ENCODE measurements at places on chromosomes 2 and 18. TPM values are rescaled to one million over a fixed set of nuclear protein-coding genes. Genes with fewer than 3 reads are reported as not detected.
A peak's percentile ranks its signal among the peaks of the same experiment; 100 is the strongest.

GRCh38 chr2:45595721-45596435 is 15.2 kb downstream of the SRBD1 start:
- peak; percentile 40 for DNase-seq
- H3K4me3 ChIP-seq = no peak overlapping the region
- H3K36me3 ChIP-seq = peaks cover 39% of the 10 kb centered on the region
- H3K27me3 ChIP-seq = no peaks in the 10 kb centered on the region

GRCh38 chr2:27942612-27943547 is 52.4 kb downstream of the BABAM2 start:
- no peaks in the 10 kb centered on the region for H3K4me1 ChIP-seq
- no peak for DNase-seq
- H3K27me3 ChIP-seq = no peaks in the 10 kb centered on the region
- H3K36me3 ChIP-seq = no peaks in the 10 kb centered on the region
- no peak overlapping the region for H3K4me3 ChIP-seq

DNA sequence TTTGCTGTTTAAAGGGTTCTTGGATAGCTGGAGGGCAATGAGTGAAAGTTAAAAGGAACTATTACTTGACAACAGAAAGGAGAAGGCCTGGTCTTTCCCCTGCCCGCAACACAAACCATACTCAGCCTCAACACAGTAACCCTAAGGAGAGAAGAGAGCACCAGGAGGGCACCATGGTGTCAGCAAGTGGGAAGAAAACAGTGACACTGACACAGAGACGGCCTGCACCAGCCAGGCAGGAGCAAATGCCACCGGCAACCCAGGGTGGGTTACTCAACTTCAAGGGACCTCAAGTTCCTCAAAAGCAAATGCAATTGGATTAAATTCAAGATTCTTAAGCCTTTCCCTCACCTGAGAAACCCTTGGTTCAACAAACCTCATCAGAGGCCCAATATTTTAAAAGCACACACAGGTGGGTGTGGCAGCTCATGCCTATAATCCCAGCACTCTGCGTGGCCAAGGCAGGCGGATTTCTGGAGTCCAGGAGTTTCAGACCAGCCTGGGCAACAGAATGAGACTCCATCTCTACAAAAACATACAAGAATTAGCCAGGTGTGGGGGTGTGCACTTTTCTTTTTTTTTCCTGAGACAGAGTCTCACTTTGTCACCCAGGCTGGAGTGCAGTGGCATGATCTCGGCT is 52.3 kb downstream of the TFCP2L1 start:
- no peaks in the 10 kb centered on the region for H3K36me3 ChIP-seq
- no peak overlapping the region for H3K27ac ChIP-seq
- H3K27me3 ChIP-seq = no peaks in the 10 kb centered on the region
- H3K4me1 ChIP-seq = no peaks in the 10 kb centered on the region
- DNase-seq = no peak
- H3K4me3 ChIP-seq = no peak overlapping the region

- no peak for DNase-seq
- no peak overlapping the region for H3K27ac ChIP-seq
- no peak overlapping the region for H3K4me3 ChIP-seq
- H3K4me1 ChIP-seq = no peaks in the 10 kb centered on the region
- no peaks in the 10 kb centered on the region for H3K27me3 ChIP-seq
Measured at GRCh38 chr2:239431536-239431935, 30.7 kb upstream of the HDAC4 start.

- peaks cover 2% of the 10 kb centered on the region for H3K36me3 ChIP-seq
- H3K27ac ChIP-seq = no peak overlapping the region
- no peaks in the 10 kb centered on the region for H3K4me1 ChIP-seq
- H3K27me3 ChIP-seq = no peaks in the 10 kb centered on the region
Measured at GRCh38 chr18:31876707-31877106, 66.2 kb downstream of the TRAPPC8 start.

GRCh38 chr2:110764931-110765330 is 32.6 kb downstream of the ACOXL start:
- H3K4me3 ChIP-seq = no peak overlapping the region
- no peaks in the 10 kb centered on the region for H3K4me1 ChIP-seq
- H3K27ac ChIP-seq = no peak overlapping the region
- DNase-seq = no peak

GRCh38 chr18:46711444-46711863 is 45.4 kb downstream of the ST8SIA5 start:
- no peaks in the 10 kb centered on the region for H3K27me3 ChIP-seq
- peak; percentile 64 for DNase-seq
- peaks cover 7% of the 10 kb centered on the region for H3K4me1 ChIP-seq
- H3K4me3 ChIP-seq = no peak overlapping the region

- no peak overlapping the region for H3K4me3 ChIP-seq
- H3K4me1 ChIP-seq = no peaks in the 10 kb centered on the region
- DNase-seq = no peak
- no peaks in the 10 kb centered on the region for H3K36me3 ChIP-seq
Measured at GRCh38 chr2:108949316-108950239, 39.4 kb downstream of the EDAR start.

DNA sequence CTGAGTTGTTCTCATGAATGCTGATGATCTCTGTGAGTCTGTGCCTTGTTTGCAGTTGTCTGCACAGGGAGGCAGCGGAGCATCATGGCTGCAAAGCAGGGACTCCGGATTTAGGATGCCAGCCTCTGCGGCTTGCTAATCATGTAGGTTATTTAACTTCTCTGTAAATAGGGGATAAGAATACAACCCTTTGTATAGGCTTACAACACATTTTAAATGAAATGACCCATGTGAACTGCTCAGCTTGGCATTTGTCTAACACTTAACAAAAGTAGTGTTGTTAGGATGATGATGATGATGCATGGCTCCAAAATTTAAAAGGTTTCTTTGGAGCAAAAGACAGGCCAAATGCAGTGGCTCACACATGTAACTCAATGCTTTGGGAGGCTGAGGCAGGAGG is 19.4 kb downstream of the DYTN start:
- H3K27me3 ChIP-seq = peaks cover 13% of the 10 kb centered on the region
- no peak overlapping the region for H3K27ac ChIP-seq
- H3K4me1 ChIP-seq = no peaks in the 10 kb centered on the region
- no peak for DNase-seq

GRCh38 chr2:173248381-173248780 is 106.3 kb upstream of the CDCA7 start:
- no peak overlapping the region for H3K4me3 ChIP-seq
- H3K27me3 ChIP-seq = no peaks in the 10 kb centered on the region
- no peaks in the 10 kb centered on the region for H3K36me3 ChIP-seq
- no peaks in the 10 kb centered on the region for H3K4me1 ChIP-seq
- no peak for DNase-seq

DNA sequence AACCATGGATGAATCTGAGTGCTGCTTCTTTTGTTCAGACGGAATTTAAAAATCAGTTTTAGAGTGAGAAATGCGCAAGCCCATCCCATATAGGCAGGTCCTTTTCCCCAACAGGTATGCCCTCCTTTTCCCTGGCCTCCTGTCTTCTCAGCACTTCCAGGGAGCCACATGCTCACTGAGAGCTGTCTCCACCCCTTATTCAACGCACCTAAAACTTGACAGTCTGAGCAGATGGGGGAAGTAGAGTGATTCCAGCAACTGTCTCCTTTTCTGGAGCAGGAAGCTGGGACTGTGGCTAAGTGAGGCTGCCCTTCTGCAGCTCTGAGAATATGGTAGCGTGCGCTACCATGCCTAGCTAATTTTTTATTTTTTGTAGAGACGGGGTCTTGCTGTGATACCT is 53.1 kb upstream of the NOSTRIN start:
- H3K4me1 ChIP-seq = peaks cover 9% of the 10 kb centered on the region
- no peaks in the 10 kb centered on the region for H3K36me3 ChIP-seq
- no peak for DNase-seq
- H3K27ac ChIP-seq = no peak overlapping the region
- H3K4me3 ChIP-seq = no peak overlapping the region
- no peaks in the 10 kb centered on the region for H3K27me3 ChIP-seq

GRCh38 chr2:221962186-221962585 is 336.6 kb downstream of the PAX3 start:
- no peak overlapping the region for H3K27ac ChIP-seq
- no peaks in the 10 kb centered on the region for H3K4me1 ChIP-seq
- H3K4me3 ChIP-seq = no peak overlapping the region
- no peak for DNase-seq
- H3K27me3 ChIP-seq = no peaks in the 10 kb centered on the region

DNA sequence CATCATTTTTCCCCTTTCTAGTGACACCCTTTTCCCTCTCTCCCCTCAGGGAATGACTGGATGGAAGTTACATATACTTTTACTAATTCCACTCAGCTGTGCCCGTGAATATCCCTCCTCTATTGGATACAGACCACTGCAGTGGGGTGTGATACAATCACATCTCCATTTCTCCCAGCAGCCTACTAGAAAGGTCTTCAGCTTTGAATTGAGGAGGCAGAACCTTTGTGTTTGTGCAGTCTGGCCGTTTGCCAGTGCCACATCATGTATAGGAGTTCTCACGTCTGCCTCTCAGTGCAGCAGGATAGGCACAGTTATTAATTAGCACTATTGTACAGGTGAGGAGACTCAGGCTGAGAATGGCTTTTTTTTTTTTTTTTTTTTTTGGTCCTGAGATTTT is 16.4 kb downstream of the TNFRSF11A start:
- no peak overlapping the region for H3K27ac ChIP-seq
- H3K4me3 ChIP-seq = no peak overlapping the region
- H3K4me1 ChIP-seq = no peaks in the 10 kb centered on the region
- H3K36me3 ChIP-seq = no peaks in the 10 kb centered on the region
- H3K27me3 ChIP-seq = peaks cover 11% of the 10 kb centered on the region

DNA sequence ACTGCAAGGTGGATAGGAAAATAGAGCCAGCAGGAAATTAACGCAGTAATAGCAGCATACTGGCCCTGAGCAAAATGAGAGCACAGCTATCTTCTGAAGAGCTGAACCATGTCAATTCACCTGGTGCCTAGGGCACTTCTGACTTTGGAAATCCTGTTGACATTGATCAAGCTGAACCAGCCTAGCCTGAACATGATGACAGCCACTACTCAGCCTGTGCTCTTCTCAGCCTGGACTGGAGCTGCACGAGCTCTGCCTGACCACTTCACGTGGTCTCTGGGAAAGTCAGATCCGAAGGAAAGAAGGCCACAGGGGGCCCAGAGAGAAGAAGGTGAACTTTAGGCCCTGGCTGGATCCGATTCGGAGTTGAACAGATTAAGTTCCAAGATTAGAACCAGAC is 421.9 kb downstream of the LPIN1 start:
- peaks cover 30% of the 10 kb centered on the region for H3K4me1 ChIP-seq
- no peaks in the 10 kb centered on the region for H3K27me3 ChIP-seq
- no peak for DNase-seq
- H3K36me3 ChIP-seq = no peaks in the 10 kb centered on the region

DNA sequence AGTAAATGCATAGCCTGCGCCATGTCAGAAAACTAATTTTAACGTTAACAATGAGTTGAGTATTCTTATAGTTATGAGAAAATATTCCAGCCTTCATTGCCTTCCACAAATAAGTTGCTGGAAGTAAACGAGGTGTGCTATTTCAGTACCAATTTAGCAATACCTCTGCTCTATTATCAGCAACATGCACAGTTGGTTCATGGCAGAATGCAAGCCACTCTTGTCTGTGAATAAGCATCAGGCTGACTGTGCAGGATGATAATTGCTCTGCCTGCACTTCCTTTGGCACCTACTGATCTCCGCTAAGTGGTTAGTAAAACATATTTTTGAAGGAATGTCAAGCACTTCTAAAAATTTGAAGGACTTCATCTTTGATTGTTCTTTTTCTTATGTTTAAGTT is 261.9 kb upstream of the SIX3 start:
- DNase-seq = no peak
- H3K36me3 ChIP-seq = no peaks in the 10 kb centered on the region
- no peak overlapping the region for H3K27ac ChIP-seq

DNA sequence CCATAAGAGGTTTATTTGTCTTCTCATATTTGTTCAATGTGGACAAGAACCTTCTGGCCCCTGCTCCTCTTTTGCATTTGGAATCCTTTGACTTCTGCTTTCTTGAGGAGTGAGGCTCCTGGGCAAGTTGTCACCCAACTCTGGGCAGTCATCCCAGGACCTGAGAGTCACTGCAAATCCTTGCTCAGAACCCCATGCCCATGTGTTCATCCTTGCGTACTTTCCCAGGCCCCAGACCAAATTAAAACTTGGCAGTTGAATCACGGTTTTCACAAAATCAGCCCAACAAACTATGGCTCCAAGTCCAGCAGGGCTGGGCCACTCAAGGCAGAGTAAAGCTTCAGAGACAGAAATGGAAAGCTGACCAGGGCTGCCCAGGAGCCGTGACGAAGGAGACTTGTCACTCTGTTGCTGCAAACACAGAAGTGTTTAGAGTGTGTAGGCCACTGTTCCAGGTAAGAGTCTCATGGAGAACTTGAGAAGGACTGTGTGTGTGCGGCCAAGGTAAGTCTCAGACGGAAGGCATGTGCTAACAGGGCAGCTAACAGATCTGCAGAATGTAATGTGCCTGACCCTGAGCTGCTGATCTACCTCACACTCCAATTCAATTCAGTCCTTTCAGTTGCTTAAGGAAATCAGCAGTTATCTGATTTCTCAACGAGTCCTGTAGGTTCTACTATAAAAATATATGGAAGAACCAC is 549.4 kb upstream of the HS6ST1 start:
- DNase-seq = no peak
- peaks cover 3% of the 10 kb centered on the region for H3K27me3 ChIP-seq
- H3K27ac ChIP-seq = no peak overlapping the region
- no peaks in the 10 kb centered on the region for H3K36me3 ChIP-seq
- no peak overlapping the region for H3K4me3 ChIP-seq

The NIF3L1 gene
- total RNA-seq = 27.1 TPM

The KIF5C gene
- 0.51 TPM for total RNA-seq

The GPAT2 gene
- 10.2 TPM for total RNA-seq

The SLC19A3 gene
- 0.49 TPM for total RNA-seq

The PAX8 gene
- total RNA-seq = 0.79 TPM

The SULT1C2 gene
- total RNA-seq = 0.65 TPM

The ALPG gene
- total RNA-seq = not detected

The GPR55 gene
- total RNA-seq = 0.11 TPM

The CD226 gene
- total RNA-seq = 0.75 TPM

The CNRIP1 gene
- 17.3 TPM for total RNA-seq

All from heart left ventricle (tissue), 16 donors.